ENCODE measurements at places on chromosomes 12 and 14.

DNA sequence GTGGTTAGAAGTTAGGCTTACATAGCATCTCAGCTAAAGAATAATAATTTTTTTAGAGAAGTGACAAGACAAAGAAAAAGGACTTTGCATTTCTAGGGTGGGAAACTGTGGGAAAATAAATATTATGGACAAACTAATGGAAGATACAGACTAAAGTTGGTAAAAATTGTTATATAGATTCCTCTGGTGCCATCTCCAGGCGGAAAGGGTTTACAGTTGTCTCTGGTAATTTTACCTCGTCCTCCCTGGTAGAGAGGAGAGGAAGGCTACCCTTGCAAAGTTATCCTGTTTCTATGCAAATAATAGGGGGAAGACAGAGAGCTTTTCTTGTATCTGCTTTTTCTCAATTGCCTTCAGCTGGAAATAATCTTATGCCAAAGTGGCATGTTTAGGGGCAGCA lies 5.2 kb downstream of the OR11G2 start:
- no peak for DNase-seq

DNA sequence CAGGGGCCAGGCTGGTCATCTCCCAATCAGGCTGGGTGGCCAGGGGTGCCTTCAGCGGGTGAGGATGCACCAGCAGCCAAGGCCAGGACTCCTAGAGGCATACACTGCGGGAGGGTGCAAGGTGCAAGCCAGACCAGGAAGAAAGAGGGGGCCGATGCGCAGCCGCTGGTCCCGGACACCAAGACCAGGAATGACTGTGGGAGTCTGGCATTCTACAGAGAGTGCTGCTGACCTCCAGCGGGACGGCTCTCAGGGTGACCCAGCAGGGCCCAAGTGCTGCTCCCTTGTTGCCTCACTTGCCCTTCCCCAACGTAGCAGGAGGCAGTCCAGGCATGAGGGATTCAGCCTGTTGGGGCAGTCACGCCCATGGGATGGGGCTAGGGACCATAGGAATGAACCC lies 35.8 kb downstream of the DEGS2 start:
- no peak for DNase-seq

GRCh38 chr12:131084341-131085011 lies 130.8 kb downstream of the ADGRD1 start:
- no peak for DNase-seq

- no peak for DNase-seq
Measured at GRCh38 chr14:73749706-73750530, 35.7 kb upstream of the PNMA1 start.
